ENCODE measurements at places on chromosomes 4 and X.

GRCh38 chr4:6752486-6752829, 30.1 kb upstream of the KIAA0232 start:
- no peak for DNase-seq

- no peak for DNase-seq
These were observed 647.0 kb upstream of the PCDH10 start for GRCh38 chr4:132502096-132502552.

GRCh38 chr4:25911356-25911755, 2.7 kb upstream of the SMIM20 start:
- DNase-seq, result no peak

- DNase-seq, result no peak
These were observed 12.6 kb downstream of the ELF4 start for GRCh38 chrX:130097507-130098209.

DNA sequence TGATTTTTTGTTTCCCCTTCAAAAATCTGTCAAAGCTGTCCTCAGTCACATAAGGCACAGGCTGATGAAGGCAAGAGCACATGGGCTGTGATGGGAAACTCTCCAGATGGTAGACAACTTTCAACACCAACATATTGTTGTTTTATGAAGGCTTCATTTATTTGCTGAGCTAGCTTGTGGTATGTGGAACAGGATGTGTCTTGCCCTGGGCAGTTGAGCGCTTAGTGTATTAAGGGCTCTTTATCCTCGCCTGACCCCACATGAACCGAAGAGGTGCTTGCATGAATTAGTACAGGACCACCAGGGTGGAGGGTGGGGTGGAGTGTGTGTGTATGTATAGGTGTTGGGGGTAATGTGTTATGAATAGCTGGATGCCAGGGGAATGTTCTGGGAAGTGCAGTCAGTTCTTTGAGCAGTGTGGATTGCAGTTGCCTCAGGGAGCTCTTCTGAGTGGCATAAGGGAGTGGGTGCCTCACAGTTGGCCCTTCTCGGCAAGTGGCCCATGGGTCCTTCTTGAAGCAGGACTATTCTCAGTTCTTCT, 103.1 kb downstream of the PHEX start:
- no peak for DNase-seq

GRCh38 chrX:104255465-104255864, 732 bp upstream of the ESX1 start:
- no peak for DNase-seq

GRCh38 chr4:53116954-53117353, 248.9 kb downstream of the SCFD2 start:
- DNase-seq, result no peak

- DNase-seq, result no peak
These were observed 61.8 kb downstream of the GPC3 start for GRCh38 chrX:133923548-133923947.

GRCh38 chr4:5615496-5616075, 92.8 kb downstream of the EVC2 start:
- DNase-seq, result no peak

DNA sequence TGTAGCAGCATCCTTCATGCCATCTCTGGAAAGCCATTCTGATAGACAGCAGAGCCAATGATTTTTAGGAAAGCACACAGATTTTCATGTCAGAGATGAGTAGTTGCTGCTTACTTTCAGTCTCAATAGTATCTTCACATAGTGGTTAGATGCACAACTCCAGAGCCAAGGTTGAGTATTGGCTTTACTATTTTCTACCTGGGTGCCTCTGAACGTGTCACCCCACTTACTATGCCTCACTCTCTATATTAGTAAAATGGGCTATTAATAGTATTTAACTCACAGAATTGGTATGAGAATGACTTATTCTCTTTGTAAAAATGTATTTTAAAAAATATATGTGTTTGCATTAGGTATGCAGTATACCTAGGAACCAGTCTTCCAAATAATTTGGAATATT, 108.8 kb upstream of the STIM2 start:
- no peak for DNase-seq

DNA sequence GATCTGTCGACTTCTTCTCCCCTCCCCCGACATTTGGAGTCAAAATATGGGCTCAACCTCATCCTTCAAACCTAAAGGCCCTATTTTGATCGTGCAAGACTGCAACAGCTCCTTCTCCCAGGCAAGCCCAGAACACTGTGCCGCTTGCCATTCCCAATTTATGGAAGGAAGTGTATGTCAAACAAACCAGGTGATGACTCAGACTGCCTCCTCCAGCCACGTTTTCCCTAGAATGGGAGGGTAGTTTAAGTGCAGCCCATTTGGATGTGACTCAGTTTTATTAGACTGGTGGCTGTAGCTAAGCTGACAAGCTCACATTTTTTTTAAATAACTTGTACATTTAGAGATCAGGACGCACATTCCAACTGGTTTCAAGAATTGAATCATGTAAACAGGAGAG, 570.4 kb upstream of the DIPK2B start:
- no peak for DNase-seq

GRCh38 chr4:10506077-10506476, 48.9 kb upstream of the ZNF518B start:
- no peak for DNase-seq

DNA sequence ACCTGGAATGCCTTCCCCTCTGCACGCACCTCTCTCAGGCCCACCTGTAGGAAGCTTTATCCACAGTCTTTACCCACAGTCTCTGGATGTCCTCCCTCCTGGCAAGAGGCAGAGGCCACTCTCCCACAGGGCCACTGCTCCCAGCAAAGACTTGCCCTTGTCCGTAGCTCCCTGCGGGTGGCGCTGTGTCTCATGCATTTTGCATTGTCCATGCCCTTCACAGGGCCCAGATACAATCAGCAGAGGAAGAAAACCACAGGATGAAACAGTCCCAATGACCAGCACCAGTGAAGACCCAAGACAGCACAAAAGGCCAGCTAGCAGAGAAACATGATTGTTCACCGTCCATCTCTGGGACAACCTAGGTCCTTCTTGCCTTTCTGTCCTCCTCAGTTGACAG, 2.1 kb upstream of the NSG1 start:
- no peak for DNase-seq

DNA sequence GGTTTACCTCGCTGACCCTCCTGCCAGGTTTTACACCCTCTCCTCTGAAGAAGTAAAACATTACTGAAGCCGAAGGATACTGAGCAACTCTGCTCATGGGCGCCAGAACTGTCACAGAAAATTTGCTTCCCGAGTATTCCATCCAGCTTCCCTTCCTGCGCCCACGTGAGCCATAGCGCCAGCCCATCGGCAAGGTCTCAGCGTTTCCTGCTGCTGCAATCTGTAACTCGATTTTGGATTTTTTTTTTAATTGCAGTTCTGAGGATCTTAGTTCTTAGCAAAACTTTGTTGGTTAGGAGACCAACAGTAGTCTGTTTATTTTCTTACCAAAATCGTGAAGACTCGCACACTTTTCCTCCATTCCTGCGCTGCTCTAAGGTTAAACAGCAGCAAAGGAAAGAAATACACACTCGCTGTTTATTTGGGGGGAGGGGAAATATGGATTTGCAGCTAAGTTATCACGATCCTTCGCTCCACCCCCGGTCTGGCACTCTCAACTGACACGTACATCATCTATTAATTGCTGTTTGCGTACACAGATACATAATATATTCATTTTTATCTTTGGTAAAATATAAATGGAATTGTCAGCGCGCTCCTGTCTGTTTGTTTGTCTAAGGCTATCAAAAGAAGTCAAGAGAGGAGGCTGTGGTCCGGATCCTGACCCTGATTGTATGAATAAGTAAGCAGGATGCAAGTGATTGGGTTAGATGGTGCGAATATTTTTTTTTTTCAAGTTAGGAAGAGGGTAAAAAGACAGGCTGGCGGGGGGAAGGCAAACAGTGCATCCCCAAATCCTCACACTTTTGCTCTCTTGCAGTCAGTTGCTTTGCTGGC, at the start of gene TLL1:
Gene TLL1, plus strand, starts transcription at position 777 of the 837 bp plus-strand sequence. CDS start 668 bp downstream, outside the sequence.
- DNase-seq, result no peak

GRCh38 chr4:123578276-123579029, 181.9 kb downstream of the SPRY1 start:
- no peak for DNase-seq

DNA sequence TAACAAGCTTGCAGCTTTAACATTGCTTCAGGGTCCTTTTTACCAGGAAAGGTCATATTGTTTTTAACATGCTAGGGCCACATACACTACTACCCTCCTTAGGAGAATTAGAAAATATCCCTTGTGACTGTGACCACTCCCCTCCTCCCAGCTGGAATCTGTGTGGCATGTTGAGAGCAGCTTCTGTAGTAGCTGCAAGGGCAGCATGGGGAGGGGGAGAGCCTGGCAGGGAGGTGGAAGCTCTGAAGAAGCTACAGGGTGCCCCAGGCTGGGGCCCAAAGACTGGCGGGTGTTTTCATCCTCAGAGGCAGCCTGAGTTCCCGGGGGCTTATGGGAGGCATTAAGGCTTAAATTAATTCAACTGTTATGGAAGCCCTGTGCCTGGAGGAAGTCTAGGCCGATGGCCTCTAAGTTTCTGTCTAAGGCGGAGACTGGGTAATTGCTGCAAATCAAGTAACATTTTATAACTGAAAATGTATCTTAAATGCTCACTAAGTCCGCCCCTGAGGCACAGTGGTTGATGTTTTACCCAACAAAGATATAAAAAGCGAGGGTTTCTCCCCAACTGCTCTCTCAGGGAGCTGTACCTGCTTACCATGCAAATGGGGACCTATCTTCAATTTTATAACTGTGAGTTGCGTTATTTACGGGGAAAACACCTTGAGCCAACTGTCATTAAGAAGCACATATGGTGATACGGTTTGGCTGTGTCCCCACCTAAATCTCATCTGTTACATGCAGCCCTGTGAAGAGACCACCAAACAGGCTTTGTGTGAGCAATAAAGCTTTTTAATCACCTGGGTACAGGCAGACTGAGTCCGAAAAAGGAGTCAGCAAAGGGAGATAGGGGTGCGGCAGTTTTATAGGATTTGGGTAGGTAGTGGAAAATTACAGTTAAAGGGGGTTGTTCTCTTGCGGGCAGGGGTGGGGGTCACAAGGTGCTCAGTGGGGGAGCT, 37.4 kb upstream of the STS start:
- DNase-seq, result no peak

- no peak for DNase-seq
These were observed 7.3 kb upstream of the ARHGAP10 start for GRCh38 chr4:147724468-147725201.

DNA sequence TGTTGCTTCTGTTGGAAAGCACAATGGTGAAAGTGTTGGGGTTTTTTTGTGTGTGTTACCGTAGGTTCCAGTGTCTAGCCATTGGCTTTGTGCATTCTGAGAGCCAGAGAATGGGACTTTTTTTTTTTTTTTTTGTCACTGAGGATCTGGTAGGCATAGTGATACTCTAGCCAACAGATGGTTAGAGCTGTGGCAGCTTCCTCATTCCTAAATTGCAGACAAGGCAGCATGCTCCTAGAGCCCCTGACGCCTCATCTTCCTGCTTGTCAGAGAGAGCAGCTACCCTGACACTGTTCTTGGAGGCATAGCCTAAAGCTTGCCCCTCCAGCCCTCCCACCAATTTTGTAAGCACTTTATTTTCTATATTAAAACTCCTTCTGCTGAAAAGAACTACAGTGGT, 27.0 kb downstream of the ARHGEF9 start:
- no peak for DNase-seq

- no peak for DNase-seq
These were observed 62.0 kb downstream of the ASMT start for GRCh38 chrX:1676866-1677265.

DNA sequence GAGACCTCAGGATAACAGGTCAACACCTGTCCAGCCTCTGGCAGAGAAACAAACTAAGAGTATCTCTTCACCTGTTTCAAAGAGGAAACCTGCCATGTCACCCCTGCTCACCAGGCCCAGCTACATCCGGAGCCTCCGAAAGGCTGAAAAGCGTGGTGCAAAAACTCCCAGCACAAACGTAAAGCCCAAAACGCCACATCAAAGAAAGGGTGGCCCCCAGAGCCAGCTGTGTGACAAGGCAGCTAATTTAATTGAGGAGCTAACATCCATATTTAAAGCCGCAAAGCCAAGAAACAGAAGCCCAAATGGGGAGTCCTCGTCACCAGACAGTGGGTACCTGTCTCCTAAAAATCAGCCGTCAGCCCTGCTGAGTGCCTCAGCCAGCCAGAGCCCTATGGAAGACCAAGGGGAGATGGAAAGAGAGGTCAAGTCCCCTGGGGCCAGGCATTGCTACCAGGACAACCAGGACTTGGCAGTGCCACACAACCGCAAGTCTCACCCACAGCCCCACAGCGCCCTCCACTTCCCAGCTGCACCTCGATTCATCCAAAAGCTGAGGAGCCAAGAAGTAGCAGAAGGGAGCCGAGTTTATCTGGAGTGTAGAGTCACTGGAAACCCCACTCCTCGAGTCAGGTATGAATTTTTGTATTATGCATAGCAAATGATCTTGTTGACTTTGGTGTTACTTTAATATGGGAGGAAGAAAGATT, 15.1 kb downstream of the PALLD start:
- peak; percentile 96 for DNase-seq

- no peak for DNase-seq
These were observed 1729.3 kb downstream of the C4orf33 start for GRCh38 chr4:130825284-130825683.

DNA sequence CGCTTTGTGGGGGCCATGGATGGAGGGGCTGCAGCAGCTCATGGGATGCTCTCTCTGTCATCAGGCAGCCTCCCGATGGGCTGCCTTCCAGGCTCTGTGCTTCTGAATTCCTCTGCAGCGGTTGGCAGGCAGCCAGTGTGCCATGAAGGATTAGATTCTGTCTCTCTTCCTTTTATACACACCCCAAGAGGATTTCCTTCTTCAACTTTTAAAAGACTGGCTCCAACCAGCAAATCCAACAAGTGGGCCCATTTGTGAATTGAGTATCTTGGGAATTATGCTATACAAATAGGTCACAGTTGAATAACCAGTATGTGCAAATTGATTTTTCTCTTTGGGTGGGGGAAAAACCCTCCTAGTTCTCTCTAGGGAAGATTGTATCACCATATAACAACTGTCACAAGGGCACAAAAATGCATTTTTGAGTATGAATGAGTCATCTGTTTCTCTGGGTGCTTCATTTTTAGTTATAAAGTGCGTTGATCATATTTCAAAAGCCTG, 96.8 kb upstream of the FAT1 start:
- DNase-seq, result no peak

DNA sequence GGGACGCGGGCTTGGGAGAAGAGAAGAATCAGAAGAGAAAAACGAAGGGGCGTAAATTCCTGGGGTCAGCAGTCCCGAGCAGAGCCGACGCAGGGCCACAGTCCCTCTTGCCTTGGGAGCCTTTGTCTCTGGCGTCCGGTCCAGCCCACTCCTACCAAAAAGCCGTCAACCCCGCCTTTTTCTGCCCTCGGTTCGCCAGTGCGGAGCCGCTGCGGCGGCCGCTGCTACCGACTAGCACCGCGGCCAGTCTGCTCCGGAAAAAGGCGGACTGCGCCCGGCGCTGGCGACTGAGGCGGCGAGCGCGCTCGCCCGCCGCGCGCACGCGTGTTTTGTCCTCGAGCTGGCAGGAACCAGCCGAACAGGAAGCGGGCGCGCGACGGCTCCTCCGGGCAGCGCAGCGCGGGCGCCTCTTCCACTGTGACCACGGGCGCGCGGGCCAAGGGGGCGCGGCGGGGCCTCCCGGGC, 502 bp downstream of the HNRNPDL start:
- DNase-seq, result no peak

DNA sequence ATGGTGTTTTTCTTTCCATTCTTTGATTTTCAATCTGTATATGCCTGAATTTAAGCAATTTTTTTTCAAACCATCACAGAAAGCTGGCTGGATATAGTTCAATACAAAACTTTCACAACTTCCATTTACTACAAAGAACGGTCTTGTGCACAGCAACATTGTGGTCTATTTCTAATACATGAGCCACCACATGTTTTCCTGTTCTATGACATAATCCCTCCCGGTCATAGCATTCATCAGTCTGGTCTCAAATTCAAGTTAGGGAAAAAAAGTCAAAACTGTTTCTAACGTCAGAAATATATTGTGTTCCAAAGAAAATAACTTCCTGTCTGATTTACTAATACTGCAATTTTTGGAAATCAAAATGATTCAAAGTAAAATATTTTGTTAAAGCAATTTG, 7.5 kb upstream of the CXCL6 start:
- no peak for DNase-seq

Data from Jurkat, Clone E6-1 (cell line).